ENCODE measurements at places on chromosomes 4 and X.
A peak's percentile ranks its signal among the peaks of the same experiment; 100 is the strongest.

- no peak for DNase-seq
Observed at GRCh38 chr4:120994521-120994920, 72.0 kb upstream of the PRDM5 start.

GRCh38 chr4:835148-836002, 9.4 kb upstream of the CPLX1 start:
- no peak for DNase-seq

GRCh38 chr4:95601356-95601755, 52.6 kb upstream of the UNC5C start:
- no peak for DNase-seq

DNA sequence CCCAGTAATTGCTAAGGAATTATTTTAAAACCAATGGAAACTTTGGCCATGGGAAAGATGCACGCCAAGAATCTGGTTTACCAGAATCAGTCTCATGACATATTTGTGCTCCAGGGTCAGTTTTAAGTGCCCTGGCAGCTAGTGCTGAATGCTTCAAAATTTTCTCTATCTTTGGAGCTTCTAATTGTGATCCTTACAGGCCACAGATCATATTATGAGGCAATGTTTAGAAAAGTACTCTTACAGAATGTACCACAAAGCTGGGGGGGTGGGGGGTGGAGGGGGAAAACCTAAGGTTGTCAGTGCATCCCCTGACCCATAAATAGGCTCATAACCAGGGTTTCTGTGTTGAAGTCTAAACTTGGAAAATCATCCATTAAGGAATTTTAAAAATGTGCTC, 514.5 kb downstream of the INPP4B start:
- peak; percentile 54 for DNase-seq

- DNase-seq: no peak
Observed at GRCh38 chr4:1599026-1599481, 85.1 kb downstream of the FAM53A start.
